ENCODE measurements at places on chromosomes 7 and 10.

GRCh38 chr7:2109936-2110609, 122.7 kb downstream of the MAD1L1 start:
- no peak for DNase-seq

DNA sequence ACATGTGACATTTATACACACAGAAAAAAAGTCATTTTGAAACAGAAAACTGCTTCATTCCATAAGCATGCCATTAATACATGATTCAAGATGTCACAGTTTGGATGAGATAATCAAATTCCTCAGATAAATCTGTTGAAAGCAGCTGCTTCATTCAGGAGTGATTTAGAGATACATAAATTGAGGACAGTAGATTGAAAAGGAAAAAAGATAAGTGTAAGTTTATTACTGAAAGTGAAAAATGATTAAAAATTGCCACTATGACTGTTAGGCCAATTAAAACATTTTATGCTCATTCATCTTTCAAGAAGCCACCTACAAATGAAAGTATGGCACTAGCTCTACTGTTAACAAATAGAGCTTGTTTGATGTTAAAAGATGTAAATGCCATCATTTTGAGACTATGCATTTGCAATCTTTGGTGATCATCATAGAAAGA, 136.9 kb upstream of the CDK6 start:
- DNase-seq = no peak

GRCh38 chr10:99975942-99976809, 33.6 kb downstream of the DNMBP start:
- DNase-seq = no peak

- DNase-seq = no peak
These were observed 270.7 kb downstream of the ABCA13 start for GRCh38 chr7:48441848-48442492.

DNA sequence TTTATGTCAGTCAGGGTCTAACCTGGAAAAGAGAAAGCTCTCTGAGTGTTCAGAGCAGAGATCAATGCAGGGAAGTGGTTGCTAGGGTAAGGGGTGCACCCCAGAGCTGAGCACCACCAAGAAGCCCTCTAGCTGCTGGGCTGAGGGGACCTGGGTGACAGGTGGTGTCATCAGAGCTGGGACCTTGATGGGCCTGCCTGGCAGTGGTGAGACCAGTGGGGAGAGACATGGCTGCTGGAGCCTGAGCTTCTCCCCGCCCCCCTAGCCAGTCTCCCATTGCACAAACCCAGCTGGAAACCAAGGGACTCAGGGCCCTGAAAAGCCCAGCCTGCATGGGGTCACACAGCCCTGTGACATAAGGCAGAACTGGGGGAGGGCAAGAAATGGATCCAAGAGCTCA, 49.1 kb upstream of the OSBPL3 start:
- DNase-seq = no peak

GRCh38 chr7:24637706-24638105, 64.5 kb downstream of the PALS2 start:
- no peak for DNase-seq

DNA sequence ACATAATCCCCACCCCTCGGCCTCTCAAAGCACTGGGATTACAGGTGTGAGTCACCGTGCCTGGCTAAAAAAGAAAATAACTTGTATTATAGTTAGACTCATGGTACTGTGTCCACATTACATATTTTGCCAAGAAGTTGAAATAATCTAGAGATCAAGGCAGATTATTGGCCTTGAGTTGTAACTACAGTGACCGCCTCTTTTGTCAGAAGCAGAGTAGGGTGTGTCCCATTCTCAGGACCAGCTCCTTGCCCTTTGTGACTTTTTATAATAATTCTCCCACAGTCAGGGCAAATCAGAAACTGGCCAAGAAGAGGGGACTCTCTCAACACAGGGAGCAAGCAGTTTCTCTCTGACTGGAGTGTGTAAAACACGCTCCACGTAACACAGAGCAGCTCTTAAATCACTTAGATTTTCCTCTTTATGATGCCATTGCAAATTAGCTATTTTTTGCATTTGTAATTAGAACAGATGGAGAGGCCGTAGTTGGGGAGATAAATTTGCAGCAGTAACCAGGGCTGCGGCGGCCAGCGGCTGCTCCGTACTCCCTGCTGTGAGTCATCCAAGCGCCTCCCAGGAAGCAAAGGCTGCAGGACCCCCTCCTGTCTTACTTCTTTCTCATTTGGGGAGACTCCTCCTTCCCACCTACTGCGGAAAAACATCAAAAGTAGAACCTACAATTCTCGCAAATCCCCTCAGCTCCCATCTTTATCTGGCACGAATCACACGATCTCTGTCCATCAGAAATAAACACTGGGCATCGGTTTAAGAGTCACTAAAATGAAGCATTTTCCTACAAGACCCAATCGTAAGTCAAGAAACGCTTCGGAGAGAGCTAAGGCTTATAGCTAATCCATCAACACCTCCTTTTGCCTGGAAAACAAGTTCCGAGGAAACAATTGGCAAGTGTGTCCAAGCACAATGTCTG, 32.1 kb upstream of the MSRB2 start:
- no peak for DNase-seq

GRCh38 chr7:74439541-74439940, 14.2 kb upstream of the GTF2IRD1 start:
- no peak for DNase-seq

- DNase-seq = no peak
These were observed 109.5 kb upstream of the TMEM72 start for GRCh38 chr10:44801383-44802327.

GRCh38 chr7:50693455-50694130, 89.1 kb downstream of the GRB10 start:
- no peak for DNase-seq

DNA sequence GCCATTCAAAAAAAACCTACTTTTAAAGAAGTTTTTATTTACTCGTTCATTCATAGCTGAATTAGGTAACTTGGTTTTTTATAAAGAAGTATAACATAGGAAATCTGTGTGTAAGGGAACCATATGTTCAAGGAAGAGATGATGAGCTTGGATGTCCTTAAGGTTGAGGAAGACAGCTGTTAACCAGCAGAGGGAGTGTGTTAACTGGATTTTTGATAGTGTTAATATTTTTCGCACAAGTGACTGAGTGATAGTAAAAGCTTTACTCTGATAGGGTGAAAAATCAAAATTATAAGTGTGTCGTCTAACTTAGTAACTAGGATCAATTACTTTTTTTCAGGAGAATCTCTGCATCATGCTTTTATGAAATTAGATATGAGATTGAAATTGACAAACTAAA, 134.7 kb downstream of the ARL5B start:
- DNase-seq = no peak

- DNase-seq = no peak
These were observed 108.7 kb downstream of the TBXAS1 start for GRCh38 chr7:139937715-139938114.

DNA sequence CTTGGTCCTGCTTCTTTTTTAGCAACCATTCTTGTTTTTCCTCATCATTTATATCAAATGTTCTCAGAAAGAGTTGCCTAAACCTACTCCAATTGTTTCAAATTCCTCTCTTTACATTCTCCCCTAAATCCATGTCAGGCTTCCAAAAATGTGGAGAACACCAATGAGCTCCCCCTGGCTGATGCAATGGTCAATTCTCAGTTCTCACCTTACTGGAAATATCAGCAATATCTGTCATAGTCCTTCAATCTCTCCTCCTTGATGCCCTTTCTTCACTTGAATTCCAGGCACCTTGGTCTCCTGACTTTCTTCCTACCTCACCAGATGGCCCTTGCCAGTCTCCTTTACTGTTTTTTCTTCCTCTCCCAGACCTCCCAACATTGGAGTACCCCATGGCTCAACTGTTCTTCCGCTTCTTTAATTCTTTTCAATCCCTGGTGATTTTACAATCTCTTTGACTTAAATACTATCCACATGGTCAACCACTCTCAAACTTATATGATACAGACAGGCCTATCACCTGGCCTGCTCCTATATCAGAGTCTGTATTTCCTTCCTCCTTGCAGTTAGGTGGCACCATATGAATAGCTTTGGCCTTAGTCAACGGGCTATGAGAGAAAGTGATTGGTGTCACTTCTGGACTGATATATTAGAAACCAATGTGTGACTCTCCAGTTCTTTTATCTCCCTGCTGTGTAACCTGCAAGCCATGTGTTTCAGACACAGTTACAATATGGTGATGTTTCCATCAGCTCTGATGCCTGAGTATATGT, 47.4 kb upstream of the CAV2 start:
- DNase-seq = no peak

GRCh38 chr10:35270100-35270499, 66.2 kb upstream of the CCNY start:
- DNase-seq = no peak

- DNase-seq = no peak
These were observed 96.4 kb downstream of the FOXL3 start for GRCh38 chr7:386385-386784.

GRCh38 chr10:86434656-86435055, 68.1 kb upstream of the GRID1 start:
- no peak for DNase-seq

GRCh38 chr10:132353456-132354355, 21.7 kb downstream of the LRRC27 start:
- DNase-seq = no peak

DNA sequence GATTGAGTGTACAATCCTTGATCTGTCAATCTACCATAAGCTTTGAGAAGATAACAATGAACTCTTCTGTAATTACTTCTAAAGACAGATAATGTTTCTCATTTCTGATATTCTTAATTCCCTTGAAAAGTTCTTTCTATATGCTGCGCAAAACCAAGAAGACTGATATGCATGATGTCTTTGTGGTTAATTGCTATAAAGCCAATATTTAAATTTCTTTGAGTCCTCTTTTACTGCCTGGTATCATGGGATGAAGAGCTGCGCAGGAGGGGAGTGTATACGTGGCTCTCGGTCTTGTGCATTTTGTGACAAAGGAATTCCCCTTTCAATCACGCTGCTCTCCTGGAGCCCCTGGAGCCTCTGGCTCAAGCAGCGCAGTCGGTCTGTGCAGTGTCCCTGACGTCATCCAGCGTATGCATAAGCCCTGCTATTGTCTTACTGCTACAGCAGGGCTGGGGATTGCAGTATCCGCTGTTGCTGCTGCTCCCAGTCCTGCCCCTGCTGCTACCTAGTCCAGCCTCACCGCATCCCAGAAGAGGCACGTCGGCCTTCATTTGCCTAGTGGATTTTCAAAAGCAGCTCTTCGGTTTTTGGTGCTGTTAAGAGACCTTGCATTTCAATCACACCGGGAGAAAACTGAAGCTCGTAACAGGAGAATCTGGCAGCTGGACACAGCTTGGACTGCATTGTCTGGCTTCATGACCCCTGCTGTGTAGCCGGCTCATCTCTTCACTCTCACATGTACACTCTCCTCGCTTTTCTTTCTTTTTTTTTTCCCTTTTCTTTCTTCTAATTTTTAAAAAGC, 66.7 kb downstream of the ST7 start:
- DNase-seq = peak; percentile 62

DNA sequence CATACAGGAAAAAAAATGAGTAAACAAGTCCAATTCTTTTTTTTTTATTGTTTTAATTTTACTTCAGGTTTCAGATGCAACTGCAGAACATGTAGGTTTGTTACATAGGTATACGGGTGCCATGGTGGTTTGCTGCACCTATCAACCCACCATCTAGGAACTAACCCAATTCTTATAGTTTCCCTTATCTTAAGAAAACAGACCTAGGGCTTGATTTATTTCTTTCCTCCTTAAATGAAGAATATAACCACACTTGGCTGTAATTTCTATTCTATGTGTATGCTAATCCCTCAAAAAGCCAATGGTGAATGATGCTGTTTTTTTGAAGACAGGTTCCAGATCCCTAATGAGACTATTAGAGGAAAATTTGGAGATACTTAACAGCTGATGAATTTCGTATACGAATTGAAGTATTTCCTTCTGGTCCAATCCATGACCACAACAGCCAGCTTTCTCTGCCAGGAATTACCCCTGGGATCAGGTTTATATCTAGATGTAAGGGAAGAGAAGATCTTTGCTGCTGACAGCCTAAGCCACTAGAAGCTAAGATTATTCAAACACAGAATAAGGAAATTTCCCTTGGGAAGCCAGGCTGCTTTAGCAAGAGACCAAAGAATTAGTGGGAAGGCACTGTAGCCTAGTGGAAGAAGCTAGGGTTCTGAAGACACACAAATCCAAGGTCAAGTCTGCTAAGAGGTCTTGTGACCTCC, 115.8 kb downstream of the INHBA start:
- DNase-seq = no peak

- no peak for DNase-seq
These were observed 23.2 kb downstream of the PILRA start for GRCh38 chr7:100396421-100396982.

Data from hypothalamus (tissue), 51 donors.